NCI-H1092 (cell line): ENCODE measurements at places on chromosomes 1 and 21.

DNA sequence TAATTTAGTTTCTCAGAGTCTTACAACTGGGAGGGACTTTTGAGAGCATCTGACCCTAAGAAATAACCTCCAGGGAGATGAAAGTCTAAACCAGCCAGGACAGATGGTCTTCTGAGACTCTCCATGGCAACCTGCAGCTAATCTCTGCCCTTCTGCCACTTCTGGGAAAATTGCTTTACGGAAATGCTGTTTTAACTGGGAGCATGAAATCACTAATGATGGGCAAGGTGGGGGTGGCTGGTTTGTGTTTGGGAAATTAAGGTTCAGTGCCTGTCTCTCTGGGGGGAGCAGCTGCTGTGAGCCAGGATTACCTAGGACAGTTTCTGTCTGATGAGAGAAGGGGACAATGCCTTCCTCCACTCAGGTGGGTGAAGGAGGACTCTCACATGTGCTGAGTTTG, 33.2 kb downstream of the ROR1 start:
- no peak for DNase-seq

- no peak for DNase-seq
These were observed 5.3 kb upstream of the C1orf174 start for GRCh38 chr1:3905266-3905952.

- no peak for DNase-seq
These were observed 15.9 kb downstream of the TMEM63A start for GRCh38 chr1:225866061-225866837.

GRCh38 chr1:234907940-234908405, 220.7 kb downstream of the TOMM20 start:
- DNase-seq = no peak

GRCh38 chr1:183212870-183213269, 26.8 kb downstream of the LAMC2 start:
- DNase-seq = no peak

DNA sequence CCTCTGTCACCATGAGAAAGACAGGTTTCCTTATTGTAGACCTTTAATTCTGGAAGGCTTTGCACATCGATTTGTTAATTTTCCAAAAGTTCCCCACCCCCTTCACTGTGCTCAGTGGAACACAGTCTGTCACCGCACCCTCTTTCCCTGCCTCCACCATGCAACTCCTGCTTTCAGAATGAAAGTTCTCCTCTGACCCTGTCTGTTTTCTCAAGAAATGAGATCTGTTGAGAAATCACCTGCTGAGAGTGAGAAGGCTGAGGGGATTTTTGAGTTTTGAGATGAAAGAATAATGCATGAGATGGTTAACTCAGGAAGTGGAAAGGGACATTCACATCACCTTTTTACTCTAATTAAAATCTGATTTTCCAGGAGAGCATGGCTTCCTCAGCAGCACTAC, 99.6 kb downstream of the CYYR1 start:
- no peak for DNase-seq

DNA sequence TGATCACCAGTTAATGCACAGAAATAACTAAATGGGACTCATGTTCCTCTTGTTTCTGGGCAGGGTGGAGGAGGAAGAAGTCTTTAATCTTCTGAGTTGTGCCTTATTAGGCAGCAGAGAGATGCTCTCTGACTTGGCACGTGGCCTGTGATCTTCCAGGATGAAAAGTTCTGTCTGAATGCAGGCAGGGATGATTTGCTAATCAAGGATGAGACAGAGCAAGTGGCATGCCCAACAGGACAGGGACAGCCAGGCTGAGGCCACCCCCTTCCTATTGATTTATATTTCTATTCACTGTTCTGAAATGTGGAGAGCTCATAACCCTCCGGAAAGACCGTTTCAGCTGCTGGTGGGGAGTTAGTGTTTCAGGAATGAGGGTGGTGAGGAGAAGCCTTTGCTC, 477.8 kb upstream of the CAMK1G start:
- no peak for DNase-seq

DNA sequence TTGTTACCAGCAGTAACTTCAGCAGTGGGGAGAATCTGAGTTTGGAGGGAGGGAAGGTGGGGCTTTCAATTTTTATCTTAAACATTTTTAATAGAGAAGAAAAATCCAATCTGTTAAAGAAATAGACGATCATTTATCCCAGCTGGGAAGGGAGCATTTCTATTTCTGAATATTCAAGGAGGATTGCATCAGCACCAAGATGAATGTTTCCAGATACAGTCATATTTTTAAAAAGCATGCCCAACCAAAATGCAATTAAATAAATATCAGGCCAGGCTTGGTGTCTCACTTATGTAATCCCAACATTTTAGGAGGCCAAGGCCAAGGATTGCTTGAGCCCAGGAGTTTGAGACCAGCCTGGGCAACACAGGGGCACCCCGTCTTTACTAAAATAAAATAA, 1.7 kb upstream of the ATP1A4 start:
- DNase-seq = no peak

DNA sequence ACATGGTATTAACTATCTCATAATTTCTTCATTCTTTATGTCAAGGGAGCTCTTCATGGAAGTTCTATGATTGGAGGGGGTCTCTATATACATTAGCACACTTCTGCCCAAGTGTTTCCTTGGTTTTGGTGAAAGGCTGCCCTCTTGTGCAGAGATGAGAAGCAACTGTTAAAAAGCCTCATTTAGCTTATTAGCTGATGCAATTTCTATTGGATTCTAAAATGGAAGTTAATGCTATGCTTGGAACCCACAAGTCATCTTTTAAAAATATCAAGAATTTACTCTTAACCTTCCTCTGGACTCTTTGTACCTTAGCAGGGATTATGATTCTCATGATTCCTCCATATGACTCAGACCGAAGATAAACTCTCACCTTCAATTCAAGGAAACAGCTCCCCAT, 328.9 kb downstream of the PTBP2 start:
- DNase-seq = no peak

DNA sequence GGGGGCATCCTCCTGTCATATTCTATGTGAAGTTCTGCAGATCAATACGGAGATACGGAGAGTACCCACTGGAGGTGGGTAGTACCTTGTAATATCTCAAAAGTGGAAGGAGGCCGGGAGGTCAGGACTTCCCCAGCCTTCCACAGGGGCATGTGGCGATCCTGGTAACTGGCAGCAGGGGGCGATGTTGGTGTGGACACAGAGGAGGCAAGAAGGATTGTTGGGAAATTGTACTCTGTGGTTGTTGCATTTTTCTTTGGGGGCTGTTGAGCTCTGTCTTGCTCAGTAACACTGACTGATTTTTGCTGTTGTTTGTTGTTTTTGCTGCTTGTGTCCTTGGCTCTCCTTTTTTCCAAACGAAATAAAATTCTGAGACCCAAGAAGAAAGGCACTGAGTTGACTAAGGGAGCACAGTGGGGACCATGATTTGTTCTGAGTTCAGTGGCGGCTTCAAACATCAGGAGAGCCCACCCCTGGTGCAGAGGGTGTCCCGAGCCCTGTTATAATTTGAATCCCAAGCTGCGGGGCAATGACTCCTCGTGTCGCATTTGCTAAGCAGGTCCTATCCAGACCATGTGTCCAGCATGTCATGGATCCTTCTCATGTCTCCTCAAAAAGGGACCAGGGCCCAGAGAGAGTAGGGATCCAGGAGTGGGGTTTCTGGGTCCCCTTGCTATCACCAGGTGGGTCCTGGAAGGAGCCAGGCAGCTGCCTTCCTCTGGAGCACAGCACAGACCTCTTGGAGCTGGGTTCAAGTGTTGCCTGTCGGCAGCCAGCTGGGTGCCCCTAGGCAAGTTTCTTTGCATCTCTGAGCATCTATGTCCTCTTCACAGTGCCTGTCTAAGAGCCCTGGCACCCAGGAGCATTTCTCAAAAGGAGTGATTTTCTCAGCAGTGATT, 22.8 kb downstream of the LHX4 start:
- DNase-seq = peak; percentile 68

- no peak for DNase-seq
These were observed 330.0 kb downstream of the BRINP3 start for GRCh38 chr1:190147616-190148015.

DNA sequence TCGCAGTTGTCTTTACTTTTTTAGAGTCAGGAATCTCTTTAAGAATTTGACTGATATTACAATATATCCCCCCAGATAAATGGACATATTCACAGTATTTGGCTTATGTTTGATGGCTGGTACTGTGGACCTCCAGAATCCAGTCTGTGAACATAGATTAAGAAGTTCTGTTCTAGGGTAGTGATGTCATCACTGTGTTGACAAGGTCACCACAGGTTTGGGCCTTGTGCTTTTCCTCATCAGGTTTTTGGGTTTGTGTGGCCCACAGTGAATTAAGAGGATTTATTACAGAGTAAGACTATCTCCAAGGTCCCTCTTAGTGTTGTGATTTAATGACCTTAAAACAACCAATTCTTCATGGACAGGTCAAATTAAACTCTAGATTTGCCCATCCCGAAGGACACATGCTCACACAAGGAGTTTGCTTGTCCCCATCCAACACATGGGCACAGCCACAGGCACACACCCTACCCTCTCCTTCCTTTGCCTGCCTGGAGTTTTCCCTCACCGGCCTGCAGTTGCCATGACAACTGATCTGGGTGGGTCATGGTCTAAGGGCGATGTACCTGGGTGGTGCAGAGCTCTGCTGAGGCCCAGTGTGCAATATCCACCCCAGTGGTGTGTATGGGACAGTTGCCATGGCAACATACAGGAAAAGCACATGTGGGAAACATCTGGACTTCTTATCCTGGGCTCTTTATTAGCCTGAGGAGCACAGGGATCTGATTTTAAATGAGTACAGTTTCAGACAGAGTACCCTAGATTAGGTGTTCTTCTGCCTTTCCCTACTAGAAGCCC, 98.6 kb downstream of the NAV1 start:
- DNase-seq = no peak

DNA sequence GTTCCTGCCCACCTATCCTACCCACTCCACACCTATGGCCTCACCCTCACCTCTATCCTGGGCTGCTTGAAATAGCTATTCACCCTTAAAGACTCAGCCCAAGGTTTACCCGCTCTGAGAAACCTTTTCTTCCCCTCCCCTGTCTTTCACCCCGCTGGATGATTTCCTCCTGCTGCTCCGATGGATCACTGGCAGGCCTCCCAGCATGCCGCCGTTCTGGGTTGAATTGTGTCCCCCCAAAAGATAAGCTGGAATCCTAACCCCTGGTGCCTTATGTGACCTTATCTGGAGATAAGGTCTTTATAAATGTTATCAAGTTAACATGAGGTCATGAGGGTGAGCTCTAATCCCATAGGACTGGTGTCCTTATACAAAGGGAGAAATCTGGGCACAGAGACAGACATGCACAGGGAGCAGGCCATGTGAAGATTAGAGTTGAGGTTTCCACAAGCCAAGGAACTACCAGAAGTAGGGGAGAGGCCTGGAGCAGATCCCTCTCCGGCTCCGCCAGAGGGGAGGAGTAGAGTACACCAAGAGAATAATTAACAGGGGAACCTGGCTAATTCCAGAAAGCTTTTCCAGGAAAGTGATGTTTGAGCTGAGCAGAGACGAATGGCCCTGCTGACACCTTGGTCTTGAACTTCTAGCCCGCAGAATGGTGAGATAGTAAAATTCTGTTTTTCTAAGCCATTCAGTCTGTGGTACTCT, 110.0 kb upstream of the SERBP1 start:
- DNase-seq = no peak

DNA sequence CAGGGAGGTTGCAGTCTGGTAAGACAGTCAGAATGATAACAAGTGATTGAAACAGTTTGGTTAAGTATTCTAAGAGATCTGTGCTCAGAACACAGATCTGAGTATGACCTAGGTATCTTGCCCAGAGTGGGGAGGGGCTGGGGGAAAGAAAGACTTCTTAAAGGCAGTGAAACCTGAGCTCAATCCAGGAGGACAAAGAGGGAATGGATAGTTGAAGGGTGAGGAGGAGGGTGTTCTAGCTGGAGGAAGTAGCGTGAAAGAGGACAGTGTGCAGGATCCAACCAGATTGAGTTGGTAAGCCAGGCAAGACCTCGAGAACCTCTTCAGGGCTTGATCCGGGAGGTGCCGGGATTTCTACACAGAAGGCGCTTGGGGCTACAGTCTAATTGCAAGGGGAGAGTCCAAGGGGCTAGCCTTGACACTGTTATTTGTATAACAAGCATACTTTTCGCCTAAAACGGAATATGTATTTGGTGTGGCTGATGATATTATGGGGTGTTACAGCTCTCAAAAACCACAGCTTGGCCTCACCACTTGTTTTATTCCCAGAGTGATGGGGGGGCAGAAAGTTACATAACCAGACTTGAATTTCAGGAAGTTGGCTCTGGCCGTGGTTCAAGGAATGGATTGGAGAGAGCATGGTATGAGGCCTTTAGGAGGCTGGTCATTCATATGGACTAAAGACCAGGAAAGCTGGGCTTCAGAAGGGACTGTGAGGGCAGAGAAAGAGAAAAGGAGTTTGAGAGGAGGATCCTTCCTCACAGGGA, 19.1 kb downstream of the RCSD1 start:
- DNase-seq = no peak
